NCI-H2081 treated with DMSO at 0.1 percent for 48 hours (cell line): ENCODE measurements at places on chromosomes 4 and X.

GRCh38 chr4:153643406-153644383 lies 40.4 kb upstream of the TLR2 start:
- peak; percentile 11 for DNase-seq

GRCh38 chrX:23134136-23134535 lies 134.4 kb downstream of the DDX53 start:
- no peak for DNase-seq

GRCh38 chrX:37580080-37580479 lies 8.6 kb downstream of the LANCL3 start:
- no peak for DNase-seq

DNA sequence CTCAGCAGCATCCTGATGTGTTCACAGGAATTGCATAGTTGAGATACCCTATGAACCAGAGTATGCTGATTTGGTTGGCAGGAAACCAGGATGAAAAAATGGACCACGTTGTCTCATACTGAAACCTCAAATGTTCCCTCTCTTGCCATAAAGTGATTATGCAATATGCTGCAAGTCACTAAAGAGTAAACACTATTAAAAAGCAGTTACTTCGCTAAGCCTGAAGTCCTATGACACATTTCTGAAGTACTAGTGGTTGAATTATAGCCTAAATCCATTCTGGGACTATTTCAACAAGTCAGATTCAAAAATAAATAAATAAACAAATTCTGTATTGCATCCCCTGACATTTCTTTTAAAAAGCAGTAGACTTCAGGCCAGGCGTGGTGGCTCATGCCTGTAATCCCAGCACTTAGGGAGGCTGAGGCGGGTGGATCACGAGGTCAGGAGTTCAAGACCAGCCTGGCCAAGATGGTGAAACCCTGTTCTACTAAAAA lies 106.0 kb upstream of the NAP1L5 start:
- no peak for DNase-seq

DNA sequence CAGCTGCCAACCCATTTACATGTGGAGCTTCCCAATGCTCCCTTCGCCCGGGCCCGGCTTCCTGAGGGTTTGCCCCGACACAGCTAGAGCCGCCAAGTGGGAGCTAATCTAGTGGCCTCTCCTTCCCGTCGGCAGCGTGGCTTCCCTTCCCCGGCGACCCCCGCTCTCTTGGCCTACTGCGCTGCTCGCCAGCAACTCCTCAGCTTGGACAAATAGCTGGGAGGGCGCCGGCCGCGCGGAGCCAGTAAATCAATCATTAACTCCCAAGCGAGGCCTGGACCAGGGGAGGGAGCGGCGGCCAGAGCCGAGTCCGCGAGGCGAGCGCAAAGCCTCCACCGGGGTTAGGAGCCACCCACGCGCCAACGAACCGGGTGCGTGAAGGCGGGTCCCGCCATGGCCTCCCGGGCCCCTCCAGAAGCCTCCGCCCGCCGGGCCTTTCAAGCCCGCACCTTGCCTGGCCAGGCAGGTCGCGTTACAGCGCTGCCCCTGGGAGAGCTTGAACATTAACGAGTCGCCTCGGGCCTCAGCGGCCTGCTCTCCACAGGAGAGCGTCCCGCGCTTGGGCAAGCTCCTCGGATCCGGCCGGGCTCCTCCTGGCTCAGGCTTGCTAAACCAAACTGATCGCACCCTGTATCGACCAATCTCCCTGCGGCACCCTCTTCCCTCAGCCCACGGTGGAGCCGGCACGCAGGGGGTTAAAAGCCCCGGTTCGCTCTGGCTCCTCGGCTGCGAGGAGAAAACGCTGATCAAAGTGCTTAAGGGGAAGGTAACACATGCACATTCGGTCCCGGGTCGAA lies 10.6 kb upstream of the BCOR start:
- DNase-seq: peak; percentile 13

DNA sequence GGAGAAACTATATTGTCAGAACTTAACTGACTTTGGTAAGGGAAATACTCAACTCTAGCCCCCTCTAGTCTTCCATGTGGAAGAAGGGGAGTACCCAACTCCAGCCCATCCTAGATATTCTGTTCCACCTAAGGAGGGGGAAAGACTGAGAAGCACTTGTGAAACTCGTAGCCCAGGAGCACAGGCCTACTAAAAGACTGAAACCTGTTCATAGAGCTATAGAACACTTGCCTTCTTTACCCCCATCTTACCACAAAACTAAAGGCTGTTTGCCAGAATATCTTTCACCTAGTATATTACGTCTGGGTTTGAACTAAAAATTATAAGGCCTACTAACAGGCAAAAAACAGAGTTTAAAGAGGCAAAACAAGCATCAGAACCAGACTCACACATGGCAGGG lies 15.5 kb downstream of the CLDN22 start:
- DNase-seq: no peak

GRCh38 chrX:24464836-24465531 lies at the start of gene PDK3:
TSS of gene PDK3 (plus strand) at chrX:24465286. CDS start at chrX:24465456, 170 bp downstream.
- DNase-seq: peak; percentile 67
